Peyer's patch (tissue), 4 donors: ENCODE measurements at places on chromosomes 5 and 9. TPM values are rescaled to one million over a fixed set of nuclear protein-coding genes. Genes with fewer than 3 reads are reported as not detected.
A peak's percentile ranks its signal among the peaks of the same experiment; 100 is the strongest.

The GPR21 gene
- not detected for total RNA-seq

The TLX3 gene
- not detected for total RNA-seq

The MVB12B gene
- total RNA-seq, result 7.9 TPM

The JAK2 gene
- total RNA-seq, result 23.0 TPM

The PRRT1B gene
- total RNA-seq, result 0.94 TPM

The IFNA2 gene
- not detected for total RNA-seq

The TRIM36 gene
- 48.5 TPM for total RNA-seq

The NMUR2 gene
- not detected for total RNA-seq

The CRB2 gene
- 0.27 TPM for total RNA-seq

The MYMK gene
- not detected for total RNA-seq

The KIAA1191 gene
- total RNA-seq, result 77.6 TPM

The HBEGF gene
- 12.3 TPM for total RNA-seq

DNA sequence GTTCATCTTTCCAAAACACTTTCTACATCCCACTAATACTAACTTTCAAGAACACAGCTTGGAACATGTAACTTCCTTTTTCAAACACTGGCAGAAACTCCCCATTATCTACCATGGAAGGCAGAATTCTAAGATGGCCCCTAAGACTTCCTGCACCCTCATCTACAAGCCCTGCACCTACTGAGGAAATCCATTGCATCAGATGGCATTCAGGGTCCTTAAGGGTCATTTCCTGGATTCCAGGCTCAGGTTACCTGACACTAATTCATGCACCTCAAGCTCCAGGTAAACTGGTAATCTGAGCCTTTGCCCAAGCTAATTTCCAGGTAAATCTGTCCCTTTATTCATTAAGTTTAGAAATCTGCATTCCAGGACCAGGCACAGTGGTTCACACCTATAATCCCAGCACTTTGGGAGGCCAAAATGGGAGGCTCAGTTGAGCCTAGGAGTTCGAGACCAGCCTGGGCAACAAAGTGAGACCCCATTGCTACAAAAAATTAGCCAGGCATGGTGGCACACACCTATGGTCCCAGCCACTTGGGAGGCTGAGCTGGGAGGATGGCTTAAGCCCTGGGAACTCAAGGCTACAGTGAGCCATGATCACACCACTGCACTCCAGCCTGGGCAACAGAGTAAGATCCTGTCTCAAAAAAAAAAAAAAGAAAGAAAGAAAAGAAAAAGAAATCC is 91.6 kb downstream of the NFIB start:
- no peak overlapping the region for H3K4me3 ChIP-seq
- DNase-seq, result no peak
- H3K4me1 ChIP-seq, result no peaks in the 10 kb centered on the region
- H3K36me3 ChIP-seq, result no peaks in the 10 kb centered on the region
- no peak overlapping the region for H3K27ac ChIP-seq

DNA sequence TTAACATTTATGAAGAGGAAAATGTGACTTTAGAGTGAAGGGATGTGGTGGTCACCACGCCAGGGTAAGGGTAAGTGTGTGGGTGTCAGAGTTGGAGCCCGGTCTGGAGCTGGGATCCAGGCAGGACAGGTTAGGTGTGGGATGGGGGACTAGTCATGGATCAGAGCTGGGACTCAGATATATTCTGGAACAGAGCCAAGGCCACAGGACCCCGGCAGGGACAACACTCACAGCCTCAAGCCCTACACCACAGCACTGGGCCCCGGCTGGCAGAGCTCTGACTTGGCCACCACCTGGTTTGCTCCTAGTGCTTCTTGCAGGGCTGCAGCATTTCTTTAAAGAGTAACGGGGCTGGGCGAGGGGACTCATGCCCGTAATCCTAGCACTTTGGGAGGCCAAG is 47.4 kb downstream of the C5orf15 start:
- H3K4me3 ChIP-seq, result no peak overlapping the region
- H3K4me1 ChIP-seq, result no peaks in the 10 kb centered on the region
- H3K27me3 ChIP-seq, result no peaks in the 10 kb centered on the region
- no peaks in the 10 kb centered on the region for H3K36me3 ChIP-seq
- H3K27ac ChIP-seq, result no peak overlapping the region

- no peaks in the 10 kb centered on the region for H3K27me3 ChIP-seq
- no peak overlapping the region for H3K4me3 ChIP-seq
- H3K27ac ChIP-seq, result no peak overlapping the region
- H3K36me3 ChIP-seq, result no peaks in the 10 kb centered on the region
- DNase-seq, result no peak
Observed at GRCh38 chr9:94950579-94951323, 224.3 kb downstream of the AOPEP start.

GRCh38 chr5:181221792-181222629 is 1.1 kb upstream of the TRIM41 start:
- no peaks in the 10 kb centered on the region for H3K27me3 ChIP-seq
- DNase-seq, result peak; percentile 98
- no peaks in the 10 kb centered on the region for H3K36me3 ChIP-seq
- H3K27ac ChIP-seq, result peak overlapping the region; percentile 94
- no peaks in the 10 kb centered on the region for H3K4me1 ChIP-seq

DNA sequence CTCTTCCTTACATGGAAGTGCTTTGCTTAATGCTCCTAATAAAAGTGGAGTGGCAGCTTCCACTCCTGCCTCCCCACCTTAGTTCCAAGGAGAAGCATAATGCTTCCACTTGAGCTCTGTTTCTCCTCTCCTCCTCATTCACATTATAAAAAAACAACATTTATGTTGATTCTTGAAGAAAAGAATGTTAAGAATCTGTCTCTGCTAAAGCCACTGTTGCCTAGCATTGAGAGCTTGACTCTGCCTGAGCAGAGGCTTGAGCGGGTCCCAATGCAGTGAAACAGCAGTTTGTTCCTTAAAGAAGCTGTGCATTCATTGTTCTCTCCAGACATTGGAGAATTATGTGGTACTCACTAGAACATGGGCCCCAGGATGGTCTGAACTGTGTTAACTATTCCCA is 101.5 kb upstream of the GHR start:
- no peak overlapping the region for H3K4me3 ChIP-seq
- no peaks in the 10 kb centered on the region for H3K36me3 ChIP-seq
- DNase-seq, result no peak
- no peak overlapping the region for H3K27ac ChIP-seq
- no peaks in the 10 kb centered on the region for H3K27me3 ChIP-seq
- no peaks in the 10 kb centered on the region for H3K4me1 ChIP-seq

DNA sequence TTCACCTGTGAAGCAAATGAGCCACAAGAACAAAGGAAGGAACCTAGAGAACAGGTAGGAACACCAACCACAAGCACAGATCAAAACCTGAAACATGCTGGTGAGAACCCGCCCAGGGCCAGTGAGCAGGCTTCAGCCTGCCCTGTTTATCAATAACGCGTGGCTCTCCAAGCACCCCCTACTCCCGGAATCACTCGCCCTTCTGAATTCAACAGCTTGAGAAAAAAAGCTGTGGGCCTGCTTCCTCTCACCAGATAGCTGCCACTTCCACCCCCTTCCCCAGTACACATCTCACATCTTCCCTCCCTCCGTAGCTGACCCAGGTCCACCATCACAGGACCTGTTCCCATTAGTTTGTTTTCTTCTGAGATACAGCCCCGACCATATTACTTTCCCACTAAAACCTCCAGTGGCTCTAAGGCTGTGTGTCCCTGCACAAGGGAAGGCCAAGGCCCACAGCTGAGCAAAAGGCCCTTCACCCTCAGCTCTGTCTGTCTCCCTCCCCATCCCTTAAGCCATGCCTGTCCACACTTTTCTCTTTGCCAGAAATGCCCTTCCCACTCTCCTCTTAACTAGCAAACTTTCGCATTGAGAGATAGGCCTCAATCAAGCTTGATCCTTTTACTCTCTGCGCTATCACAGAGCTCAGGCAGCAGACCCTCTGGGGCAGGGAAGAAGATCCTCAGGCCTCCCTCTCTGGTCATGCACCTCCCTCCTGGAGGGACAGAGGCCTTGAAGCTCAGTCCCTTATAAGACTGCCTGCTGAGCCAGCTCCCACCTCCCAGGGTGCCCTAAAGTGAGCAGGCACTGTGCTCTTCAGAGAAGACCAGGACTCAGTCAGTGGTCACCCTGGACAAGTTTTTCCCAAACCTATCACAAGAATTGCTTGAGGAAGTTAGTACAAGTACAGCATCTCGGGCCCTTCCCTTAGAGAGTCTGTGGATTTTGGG is 30.1 kb downstream of the B4GALT1 start:
- H3K27me3 ChIP-seq, result no peaks in the 10 kb centered on the region
- no peak overlapping the region for H3K4me3 ChIP-seq
- peaks cover 3% of the 10 kb centered on the region for H3K4me1 ChIP-seq
- peak overlapping the region; percentile 62 for H3K27ac ChIP-seq

DNA sequence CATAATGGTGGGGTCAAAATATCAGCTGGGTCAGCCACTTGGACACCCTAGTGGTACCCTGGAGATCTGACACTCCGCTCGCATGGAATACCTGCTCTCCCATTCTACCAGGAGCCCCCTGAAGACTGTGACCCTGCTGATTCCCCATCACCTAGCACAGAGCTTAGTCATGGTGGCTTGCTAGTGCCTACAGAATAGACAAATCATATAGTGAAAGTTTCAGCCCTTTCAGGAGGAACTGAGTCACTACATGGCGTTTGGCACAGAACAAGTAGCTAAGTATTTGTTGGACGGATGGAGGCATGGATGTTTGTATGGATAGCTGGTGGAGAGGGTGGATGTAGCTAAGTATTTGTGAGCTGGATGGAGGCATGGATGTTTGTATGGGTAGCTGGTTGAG is 65.3 kb downstream of the LMX1B start:
- H3K4me3 ChIP-seq, result no peak overlapping the region
- no peaks in the 10 kb centered on the region for H3K27me3 ChIP-seq
- no peak for DNase-seq
- H3K27ac ChIP-seq, result no peak overlapping the region

- DNase-seq, result no peak
- H3K27me3 ChIP-seq, result no peaks in the 10 kb centered on the region
- no peaks in the 10 kb centered on the region for H3K36me3 ChIP-seq
- H3K4me3 ChIP-seq, result no peak overlapping the region
- H3K4me1 ChIP-seq, result no peaks in the 10 kb centered on the region
Observed at GRCh38 chr5:55547781-55548180, 13.0 kb upstream of the PLPP1 start.

- no peaks in the 10 kb centered on the region for H3K4me1 ChIP-seq
- no peaks in the 10 kb centered on the region for H3K27me3 ChIP-seq
- no peak overlapping the region for H3K4me3 ChIP-seq
- no peaks in the 10 kb centered on the region for H3K36me3 ChIP-seq
Observed at GRCh38 chr5:149298163-149298562, 26.5 kb downstream of the AFAP1L1 start.

DNA sequence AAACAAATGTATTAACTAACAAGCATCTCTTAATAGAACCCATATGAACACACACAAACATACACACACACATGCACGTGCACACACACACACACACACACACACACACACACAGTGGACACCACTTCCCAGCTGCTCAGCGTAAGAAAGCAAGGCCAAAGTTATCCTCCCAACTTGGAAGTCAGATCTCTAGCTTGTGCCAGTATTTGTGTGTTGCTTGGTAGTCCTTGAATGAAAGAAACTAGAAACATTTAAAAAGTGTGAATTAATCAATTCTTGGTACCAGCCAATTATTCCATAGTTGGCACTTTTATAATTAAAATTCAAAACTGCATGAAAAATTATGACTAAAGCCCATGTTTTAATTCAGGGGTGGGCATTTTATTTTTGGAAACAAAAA is 178.1 kb downstream of the TMEM161B start:
- no peaks in the 10 kb centered on the region for H3K36me3 ChIP-seq
- H3K4me3 ChIP-seq, result no peak overlapping the region
- H3K4me1 ChIP-seq, result no peaks in the 10 kb centered on the region
- no peaks in the 10 kb centered on the region for H3K27me3 ChIP-seq
- no peak for DNase-seq
- H3K27ac ChIP-seq, result no peak overlapping the region

DNA sequence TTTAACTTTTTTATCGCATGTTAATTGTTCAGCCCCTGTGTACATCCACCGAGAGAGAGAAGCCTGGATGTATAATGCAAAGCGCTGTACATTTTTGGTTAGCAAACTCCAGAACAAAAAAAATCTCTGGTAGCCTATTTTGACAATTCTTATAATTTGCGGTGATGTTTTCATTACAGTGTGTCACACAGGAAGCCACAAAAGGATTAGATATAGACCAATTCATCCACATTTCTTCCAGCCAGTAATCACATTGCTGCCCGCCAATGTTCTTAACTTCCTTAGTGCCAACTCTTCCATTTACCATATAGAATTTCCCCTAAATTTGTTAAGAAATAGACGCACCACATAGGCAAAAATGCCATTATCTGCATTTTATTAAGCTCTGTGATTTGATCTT is 435.6 kb downstream of the EFNA5 start:
- no peak overlapping the region for H3K27ac ChIP-seq
- H3K4me3 ChIP-seq, result no peak overlapping the region
- no peaks in the 10 kb centered on the region for H3K27me3 ChIP-seq

DNA sequence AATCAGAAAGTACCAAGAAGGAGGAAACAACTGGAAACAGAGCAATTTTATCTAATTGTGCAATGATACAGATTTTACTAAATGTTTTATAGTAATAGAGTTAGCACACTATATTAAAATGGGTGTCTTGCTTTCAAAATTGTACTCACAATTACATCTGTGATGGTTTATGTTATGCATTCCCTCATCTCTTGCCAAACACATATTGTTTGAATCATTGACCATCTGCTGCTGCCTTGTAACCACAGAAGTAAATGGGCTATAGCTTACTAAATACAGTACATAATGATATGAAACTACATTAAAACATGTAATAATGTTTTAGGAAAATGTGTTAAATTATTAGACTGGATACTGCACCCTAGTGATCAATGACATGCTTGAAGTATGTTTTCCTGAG is 158.1 kb downstream of the SLC25A46 start:
- no peak overlapping the region for H3K27ac ChIP-seq
- H3K36me3 ChIP-seq, result no peaks in the 10 kb centered on the region
- no peaks in the 10 kb centered on the region for H3K4me1 ChIP-seq
- DNase-seq, result no peak

GRCh38 chr5:181043285-181044092 is 3.4 kb downstream of the BTNL9 start:
- no peaks in the 10 kb centered on the region for H3K4me1 ChIP-seq
- no peak overlapping the region for H3K4me3 ChIP-seq

DNA sequence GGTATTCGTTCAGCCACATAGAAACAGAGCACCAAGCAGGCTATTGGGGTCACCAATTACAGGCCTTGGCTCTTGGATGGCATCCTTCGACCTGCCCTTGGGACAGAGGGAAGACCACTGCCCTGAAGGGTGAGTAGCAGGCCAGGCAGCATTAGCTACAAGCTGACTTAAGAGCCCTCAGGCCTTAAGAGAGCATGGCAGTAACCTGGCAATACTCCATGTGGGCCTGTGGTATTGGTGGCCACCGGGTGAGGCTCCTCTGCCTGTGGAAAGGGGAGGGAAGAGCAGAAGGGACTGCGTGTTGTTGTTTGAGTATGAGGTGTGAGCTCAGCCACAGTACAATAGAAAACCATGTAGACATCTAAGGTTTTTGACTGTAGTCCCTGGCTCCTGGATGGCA is 170.6 kb downstream of the MCTP1 start:
- H3K27me3 ChIP-seq, result no peaks in the 10 kb centered on the region
- no peaks in the 10 kb centered on the region for H3K4me1 ChIP-seq
- no peak overlapping the region for H3K27ac ChIP-seq
- no peak overlapping the region for H3K4me3 ChIP-seq

- H3K36me3 ChIP-seq, result no peaks in the 10 kb centered on the region
- H3K27me3 ChIP-seq, result no peaks in the 10 kb centered on the region
- H3K4me3 ChIP-seq, result no peak overlapping the region
- no peaks in the 10 kb centered on the region for H3K4me1 ChIP-seq
Observed at GRCh38 chr5:59819806-59820205, 73.7 kb downstream of the PDE4D start.
